T-helper 17 cell (primary cell): ENCODE measurements at places on chromosomes 2 and 18. TPM values are rescaled to one million over a fixed set of nuclear protein-coding genes. Genes with fewer than 3 reads are reported as not detected.

- DNase-seq: no peak
Observed at GRCh38 chr2:191359133-191359532, 113.9 kb downstream of the MYO1B start.

- no peak for DNase-seq
Observed at GRCh38 chr2:159912580-159912979, 114.6 kb upstream of the CD302 start.

DNA sequence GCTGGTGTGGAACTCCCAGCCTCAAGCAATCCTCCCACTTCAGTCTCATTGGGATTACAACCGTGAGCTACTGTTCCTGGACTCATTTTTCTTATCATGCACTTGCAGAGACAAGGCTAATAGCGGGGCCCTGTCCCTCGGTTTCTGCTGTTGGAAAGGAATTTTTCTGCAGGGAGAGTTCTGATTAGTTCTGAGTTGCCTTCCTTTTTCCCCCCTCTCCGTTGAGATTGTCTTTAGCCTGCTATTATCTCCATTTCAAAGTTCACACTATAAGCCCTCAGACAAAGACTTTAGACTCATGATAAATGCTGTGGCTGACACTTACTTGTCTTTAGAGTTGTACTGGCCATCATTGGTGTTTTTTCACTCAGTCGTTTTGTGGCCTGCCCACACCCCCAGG, 97.2 kb downstream of the NCOA1 start:
- DNase-seq: no peak

DNA sequence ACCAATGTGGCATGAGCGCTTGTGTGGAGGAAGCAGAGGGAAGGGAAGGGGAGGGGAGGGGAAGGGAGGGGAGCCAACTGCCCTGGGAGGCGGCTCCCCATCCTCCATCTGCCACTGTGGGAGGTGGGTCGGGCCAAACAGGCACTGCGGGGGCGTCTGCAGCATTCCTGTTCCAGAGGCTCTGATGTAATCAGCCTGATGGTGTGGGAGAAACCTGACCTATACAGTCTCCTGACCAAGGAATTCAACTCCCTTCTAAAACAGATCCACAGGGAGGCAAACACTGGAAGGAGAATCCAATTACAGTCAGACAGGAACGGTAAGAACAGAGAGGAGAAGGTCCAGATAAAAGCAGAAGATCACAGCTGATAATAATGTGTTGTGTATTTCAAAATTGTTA, 88.8 kb downstream of the CD8B2 start:
- DNase-seq: no peak

DNA sequence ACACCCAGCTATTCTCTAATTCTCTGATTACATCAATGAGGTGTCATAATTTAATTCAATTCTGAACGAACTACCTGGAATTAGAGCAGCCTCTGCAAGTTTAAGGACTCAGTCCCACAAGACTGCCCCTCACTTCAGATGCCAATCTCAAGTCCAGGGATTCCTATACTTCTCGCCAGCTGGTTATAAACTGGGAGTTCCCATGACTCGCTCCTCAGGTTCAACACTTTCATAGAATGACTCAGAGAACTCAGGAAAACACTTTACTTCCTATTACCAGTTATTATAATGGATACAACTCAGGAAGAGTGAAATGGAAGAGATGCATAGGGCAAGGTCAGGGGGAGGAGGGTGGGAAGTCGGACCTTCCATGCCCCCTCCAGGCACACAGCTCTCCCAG, 112.3 kb upstream of the ATP5MC3 start:
- no peak for DNase-seq

DNA sequence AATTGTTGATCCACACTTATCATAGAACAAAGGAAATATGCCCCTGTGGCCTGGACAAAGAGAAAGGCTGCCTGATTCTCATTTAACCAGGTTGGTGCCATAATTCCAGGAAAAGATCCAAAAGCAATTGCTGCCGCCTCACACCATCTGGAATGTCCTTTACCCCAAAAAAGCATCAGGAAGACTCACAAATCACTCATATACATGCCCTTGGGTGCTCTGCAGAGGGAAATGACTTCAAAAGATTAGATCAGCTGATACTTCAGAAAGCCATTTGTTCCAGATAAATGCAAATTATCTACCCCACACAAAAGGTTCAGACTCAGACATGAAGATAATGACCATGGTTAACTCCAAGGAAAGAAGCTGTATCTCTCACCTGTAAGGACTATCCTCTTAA, 285.8 kb downstream of the C1D start:
- no peak for DNase-seq

- DNase-seq: no peak
Observed at GRCh38 chr2:232888099-232888836, 18.2 kb downstream of the SNORC start.

NTSR2 gene
- not detected for total RNA-seq

GPC1 gene
- 1.5 TPM for total RNA-seq

PAX3 gene
- total RNA-seq: not detected

IHH gene
- not detected for total RNA-seq

PARD6G gene
- total RNA-seq: 1.1 TPM

PTPN18 gene
- total RNA-seq: 102 TPM
